ENCODE measurements at places on chromosomes 4 and X.

DNA sequence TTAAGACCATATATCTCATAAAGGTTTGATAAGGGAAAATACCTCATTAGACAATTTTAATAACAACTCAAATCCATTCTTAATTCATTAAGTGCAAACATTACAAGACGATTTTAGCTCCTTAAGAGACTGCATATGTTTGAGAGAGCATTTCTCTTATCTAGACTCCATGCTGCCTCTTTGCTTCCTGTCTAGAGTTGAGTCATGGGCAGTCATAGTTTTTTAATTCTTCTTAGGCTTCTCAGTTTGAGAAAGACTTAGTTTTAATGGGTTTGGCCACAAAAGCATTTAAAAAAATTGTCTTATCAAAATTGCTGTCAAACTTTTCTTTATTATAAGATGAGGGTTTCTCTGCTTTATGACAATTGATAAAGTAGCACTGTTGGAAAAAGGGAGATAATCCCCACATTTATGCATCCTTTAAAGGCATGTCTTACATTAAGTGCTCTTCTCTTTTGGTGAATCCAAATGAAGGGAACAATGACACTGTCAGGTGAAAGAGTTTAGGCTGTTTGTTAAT, 713.4 kb downstream of the PCDH18 start:
- no peak for DNase-seq

DNA sequence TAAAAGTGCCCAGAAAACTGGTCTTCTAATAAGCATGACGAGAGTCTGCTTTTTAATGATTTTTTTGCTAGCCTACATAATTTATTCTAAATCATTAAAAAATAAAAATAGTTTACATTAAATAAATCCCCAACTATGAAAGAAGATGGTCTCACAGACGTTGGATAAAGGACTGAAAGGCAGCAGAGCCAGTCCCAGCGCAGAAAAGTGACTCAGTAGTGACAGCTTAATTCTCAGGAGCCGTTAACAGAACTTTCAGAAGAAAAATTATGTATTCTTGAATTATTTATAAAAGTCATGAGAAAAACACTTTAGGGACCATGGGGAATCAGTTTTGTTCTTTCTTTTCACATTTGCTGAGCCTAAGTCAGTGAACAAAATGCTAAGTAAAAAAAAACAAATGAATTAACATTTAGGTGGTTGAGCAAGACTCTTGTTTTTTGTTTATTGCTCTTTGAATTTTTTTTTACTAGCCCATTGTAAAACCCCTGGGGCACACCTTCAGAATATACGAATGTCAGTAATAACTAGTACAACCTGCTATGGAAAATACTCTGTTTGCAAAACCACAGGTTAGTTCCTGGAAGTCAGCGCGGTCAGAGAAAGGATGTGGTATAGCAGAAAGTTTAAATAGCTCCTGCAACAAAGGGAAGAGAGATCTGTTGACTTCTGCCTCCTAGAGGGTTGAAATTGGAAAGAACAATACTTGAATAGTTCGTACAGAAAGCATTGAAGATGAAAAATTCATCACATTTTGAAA, 50.4 kb upstream of the CCDC160 start:
- no peak for DNase-seq

GRCh38 chr4:16694884-16695276, 203.6 kb downstream of the LDB2 start:
- no peak for DNase-seq

DNA sequence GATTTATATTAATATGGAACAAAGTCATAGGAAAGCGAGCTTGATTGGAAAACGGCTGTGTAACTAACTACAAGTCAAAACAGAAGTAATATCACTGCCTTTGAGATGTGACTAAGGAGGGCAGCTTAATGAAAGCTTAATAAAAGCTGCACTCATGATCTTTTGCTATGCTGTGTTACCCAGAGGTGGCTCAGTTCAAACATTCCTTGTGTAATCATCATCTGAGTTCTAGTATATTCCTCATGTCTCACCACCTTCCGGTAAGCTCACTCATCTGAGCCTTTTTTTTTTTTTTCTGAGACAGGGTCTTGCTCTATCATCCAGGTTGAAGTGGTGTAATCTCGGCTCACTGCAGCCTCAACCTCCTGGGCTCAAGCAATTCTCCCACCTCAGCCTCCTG, 5.0 kb downstream of the GRPEL1 start:
- no peak for DNase-seq

GRCh38 chrX:78708262-78708661, 39.3 kb upstream of the LPAR4 start:
- DNase-seq = no peak

DNA sequence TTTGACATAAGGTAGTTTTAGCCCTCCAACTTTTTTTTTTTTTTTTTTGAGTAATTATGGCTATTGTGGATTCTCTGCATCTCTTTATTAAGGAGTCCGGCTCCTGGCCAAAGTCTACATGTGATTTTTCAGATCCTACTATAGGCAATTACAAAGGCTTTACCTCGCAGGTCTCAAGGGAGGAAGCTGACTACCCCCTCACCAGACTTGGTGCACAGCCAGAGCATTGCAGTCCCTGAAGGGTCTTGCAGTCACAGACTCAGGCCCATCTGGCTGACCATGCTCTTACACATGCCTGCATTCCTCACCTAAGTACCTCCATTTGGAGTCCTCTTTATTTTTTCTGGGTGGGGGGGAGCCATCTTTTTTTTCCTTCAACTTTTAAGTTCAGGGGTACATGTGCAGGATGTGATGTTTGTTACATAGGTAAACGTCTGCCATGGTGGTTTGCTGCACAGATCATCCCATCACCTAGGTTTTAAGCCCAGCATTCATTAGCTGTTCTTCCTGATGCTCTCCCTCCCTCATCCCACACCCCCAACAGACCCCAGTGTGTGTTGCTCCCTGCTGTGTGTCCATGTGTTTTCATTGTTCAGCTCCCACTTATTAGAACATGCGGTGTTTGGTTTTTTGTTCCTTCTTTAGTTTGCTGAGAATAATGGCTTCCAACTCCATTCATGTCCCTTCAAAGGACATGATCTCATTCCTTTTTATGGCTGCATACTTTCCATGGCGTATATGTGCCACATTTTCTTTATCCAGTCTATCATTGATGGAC, 88.4 kb upstream of the STIM2 start:
- no peak for DNase-seq

DNA sequence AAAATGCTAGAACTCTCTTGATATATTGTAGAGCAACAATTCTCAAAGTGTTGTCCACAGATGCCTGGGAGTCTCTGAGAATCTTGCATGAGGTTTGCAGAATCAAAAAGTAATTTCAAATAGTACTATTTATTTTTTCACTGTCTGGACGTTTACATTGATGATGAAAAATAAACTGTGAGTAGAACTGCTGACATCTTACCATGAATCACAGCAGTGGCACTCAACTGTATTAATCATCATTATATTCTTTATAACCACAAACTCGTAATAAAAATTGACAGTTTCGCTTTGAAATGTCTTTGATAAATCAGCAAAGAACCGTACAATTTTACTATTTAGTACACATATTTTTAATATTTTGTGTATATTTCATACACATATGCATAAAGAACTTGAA, 94.5 kb downstream of the NAF1 start:
- DNase-seq = no peak

GRCh38 chr4:140109737-140110136, 44.2 kb downstream of the MAML3 start:
- DNase-seq = no peak

DNA sequence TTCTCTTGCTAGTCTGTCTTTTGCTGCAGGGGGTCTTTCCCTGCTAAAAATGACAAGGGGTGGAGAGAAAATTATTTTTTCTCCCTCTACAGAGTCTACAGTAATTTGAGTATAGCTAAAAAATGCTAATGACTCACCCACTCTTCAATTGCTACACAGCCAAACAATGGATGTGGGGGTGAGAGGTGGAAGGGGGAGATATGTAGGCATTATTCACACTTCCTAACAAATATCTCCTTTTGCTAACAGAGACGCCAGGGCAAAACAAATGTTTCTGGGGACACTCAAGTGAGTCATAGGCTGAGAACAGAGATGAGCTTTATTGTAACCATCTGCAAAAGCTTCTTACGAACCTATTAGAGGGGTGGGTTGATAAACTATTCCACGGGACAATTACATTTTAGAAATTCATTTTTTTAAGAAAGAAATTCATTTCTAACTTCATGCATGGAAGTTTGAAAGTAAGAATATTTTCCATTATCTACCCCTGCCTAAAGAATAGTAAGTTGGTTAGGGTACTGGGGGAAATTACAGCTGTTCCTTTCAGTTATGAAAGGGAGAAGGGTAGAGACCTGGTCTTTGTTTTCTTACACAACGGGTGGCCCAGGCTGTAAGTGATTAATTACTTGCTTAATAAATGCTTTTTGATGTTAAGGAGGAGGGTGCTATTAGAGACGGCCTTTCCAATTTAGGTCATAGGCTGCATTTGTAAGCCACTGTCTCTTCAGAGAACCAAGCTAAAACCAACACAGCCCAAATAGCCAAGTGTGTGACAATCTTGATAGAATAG, 12.8 kb downstream of the SCD5 start:
- no peak for DNase-seq
